ENCODE measurements at places on chromosomes 4 and X.

- no peak for DNase-seq
Observed at GRCh38 chr4:68152411-68152810, 22.7 kb upstream of the TMPRSS11F start.

DNA sequence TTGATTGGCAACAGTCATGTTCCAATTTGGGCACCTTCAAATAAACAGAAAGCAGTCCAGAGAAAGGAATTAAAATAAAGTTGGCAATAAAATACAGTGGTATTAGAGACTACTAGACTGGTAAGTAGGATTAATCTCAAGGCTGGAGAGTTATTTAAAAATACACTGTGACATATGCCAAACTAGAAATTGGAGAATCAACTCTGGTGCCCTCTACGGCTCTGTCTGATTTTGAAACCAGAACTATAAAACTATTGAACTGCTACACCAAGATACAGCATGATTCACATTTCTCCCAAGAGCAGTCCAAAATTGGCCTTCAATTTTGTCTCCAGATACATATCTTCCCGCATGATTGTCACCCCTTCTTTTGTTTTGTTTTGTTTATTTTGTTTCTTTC, 78.7 kb upstream of the FAM47B start:
- no peak for DNase-seq

- DNase-seq = no peak
Observed at GRCh38 chrX:17967888-17968287, 106.8 kb upstream of the RAI2 start.

GRCh38 chrX:57929373-57929772, 19.1 kb upstream of the ZXDA start:
- DNase-seq = no peak

- no peak for DNase-seq
Observed at GRCh38 chrX:100674705-100675104, 30.7 kb downstream of the SRPX2 start.

DNA sequence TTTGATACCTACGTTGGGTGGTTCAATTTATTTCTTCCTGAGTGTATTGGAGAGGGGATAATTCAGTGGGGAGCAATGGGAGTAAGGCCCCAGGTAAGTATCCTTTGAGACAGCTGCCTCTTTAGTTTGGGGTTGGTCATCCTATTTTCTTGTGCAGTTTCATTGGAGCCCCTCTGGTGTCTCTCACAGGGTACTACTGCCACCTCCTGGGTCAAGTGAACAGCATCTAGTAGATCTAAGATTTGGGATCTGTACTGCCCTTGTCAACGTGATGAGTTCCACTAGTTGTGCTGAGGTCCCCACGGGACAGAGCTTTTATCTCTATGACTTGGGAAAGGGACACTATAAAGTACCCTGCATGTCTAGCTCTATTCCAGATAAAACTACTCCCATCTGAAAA, 80.6 kb downstream of the PBDC1 start:
- DNase-seq = peak; percentile 56

DNA sequence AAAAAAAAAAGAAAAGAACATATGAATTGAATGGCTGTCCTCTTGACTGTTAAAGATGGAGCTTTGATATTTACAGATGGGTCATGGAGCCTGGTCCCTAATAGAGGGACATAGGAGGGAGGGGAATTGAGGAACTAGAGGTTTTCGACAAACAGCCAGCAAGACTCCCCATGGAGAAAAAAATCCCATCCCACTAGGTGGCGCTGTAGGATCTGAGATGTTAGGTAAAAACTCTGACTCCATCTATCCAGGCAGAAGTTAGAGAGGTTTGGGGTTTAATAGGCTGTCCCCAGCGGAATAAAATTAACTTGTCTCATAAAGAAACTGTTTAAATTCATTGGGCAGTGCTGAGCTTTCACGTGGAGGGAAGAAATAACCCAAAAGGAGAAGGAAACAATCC, 45.9 kb downstream of the HMGB2 start:
- peak; percentile 89 for DNase-seq

DNA sequence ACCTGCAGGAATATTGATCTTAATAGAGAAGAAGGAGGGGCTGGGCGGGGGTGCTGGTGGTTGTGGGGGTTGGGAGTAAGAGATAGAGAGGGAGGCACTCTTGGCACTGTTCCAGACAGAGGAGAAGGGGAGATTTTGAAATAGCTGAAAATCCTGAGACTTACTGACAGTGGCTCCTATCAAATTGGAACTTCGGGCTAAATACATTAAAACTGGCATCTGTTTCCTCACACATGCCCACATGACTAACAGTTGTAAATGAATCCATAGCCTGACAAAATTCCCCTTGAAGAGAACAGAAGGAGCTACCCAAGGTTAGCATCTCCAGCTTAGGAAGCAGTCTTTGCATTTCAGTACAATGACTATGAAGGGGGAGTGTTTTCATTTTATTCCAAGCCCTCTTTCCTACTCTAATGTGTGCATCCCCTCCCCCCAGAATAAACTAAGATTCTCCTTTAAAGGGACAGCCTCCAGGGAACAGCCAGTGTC, 1.4 kb downstream of the DCX start:
- DNase-seq = no peak

DNA sequence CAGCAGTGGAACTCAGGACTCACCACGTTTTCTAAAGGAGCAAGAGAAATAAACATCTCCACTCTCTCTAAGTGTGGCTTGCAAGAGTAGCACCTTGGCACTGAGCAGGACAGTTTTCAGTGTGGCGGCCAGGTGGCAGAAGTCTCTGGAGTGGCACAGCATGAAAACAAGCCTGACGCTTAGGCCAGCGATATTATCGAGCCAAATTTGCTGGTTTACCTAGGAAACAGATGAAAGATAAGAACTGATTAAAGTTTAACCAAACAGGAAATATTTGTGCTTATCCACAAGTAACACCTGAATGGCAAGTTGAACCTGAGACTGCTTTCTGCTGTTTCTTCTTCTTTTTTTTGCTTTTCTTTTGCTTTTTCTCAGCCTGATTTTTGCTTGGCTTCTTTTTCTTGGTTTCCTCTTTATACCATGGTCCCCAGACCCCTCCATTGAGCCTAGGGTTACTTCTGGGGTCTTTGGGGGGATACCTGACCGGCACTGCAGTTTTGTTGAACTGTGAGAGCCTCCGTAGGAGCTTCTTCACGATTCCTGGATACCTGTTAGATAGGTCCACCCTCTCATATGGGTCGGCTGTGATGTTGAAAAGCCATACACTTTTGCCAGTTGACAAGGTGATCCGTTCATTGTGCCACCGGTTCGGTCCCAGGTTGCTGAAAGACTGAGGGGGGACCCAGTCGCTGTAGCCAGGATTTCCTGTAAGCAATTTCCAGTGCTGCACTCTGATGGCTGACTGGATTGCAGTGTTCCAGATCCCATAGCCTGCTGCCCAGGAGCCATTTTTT, 77.3 kb downstream of the ARSJ start:
- peak; percentile 82 for DNase-seq

GRCh38 chr4:42570221-42570620, 86.7 kb downstream of the ATP8A1 start:
- no peak for DNase-seq

DNA sequence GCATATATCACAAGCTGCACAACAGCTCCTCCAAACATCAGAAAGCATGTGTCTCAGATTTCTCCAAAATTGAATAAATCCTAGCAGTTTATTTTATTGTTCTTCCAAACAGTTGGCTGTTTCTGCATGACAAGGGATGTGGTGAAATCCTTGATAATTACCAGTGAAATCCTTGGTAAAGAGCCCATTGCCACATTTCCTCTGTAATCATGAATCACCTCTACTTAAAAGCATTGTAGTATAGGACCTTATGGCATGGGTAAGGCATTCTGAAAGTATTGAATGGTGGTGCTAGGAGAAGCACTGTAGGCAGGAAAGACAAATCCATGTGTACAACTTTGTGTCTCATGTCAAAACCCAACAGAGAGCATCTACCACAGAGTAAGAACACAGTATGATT, 135.8 kb upstream of the NDST3 start:
- no peak for DNase-seq

DNA sequence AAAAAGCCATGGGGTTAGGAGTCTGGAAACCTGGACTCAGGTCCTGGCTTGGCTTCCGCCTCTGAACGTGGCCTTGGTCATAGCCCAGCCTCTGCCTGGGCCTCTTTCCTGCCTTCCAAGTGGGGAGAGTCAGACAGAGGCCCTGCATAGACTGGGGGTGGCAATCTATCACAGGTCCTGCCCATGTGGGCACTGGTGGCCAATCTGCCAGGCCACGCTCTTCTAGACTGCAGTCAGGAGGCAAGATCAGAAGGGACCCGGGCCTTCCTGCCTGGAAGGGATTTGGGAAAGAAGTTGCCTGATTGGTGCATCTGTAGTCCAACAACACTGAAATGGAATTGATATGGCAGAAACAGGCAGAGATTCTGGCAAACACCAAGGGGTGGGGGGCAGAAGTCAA, 46.1 kb downstream of the CNGA2 start:
- DNase-seq = no peak

GRCh38 chr4:7901311-7901885, 38.3 kb downstream of the AFAP1 start:
- DNase-seq = no peak

GRCh38 chrX:48491809-48492208, 15.8 kb downstream of the FTSJ1 start:
- no peak for DNase-seq

GRCh38 chrX:2566055-2566454, 65.3 kb upstream of the DHRSX start:
- no peak for DNase-seq

DNA sequence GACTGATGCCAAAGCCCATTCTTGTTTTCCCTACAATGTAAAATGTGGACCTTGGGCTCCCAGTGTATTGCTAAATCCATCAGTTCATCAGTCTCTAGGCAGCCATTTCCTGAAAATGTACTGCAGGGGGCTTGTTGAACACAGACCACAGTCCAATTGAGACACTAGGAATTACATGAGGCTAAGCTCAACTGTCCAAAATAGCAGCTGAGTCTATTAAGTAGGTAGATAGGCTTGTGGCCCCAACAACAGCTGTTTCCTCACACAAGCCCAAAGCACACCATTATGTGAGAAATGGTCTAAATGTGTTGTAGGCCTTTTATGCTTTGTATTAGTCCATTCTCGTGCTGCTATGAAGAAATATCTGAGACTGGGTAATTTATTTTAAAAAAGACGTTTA, 60.0 kb upstream of the PAK3 start:
- DNase-seq = no peak

- DNase-seq = no peak
Observed at GRCh38 chr4:98656886-98657285, 1.5 kb downstream of the TSPAN5 start.

GRCh38 chrX:112094729-112095128, 12.2 kb upstream of the TRPC5 start:
- DNase-seq = no peak

GRCh38 chr4:73919691-73920090, 50.5 kb downstream of the CXCL1 start:
- no peak for DNase-seq

Measured in activated naive CD4-positive, alpha-beta T cell treated with anti-CD3 and anti-CD28 coated beads for 36 hours (primary cell).